Astrocyte of the spinal cord (primary cell): ENCODE measurements at places on chromosomes 16 and 17.
A peak's percentile ranks its signal among the peaks of the same experiment; 100 is the strongest.

DNA sequence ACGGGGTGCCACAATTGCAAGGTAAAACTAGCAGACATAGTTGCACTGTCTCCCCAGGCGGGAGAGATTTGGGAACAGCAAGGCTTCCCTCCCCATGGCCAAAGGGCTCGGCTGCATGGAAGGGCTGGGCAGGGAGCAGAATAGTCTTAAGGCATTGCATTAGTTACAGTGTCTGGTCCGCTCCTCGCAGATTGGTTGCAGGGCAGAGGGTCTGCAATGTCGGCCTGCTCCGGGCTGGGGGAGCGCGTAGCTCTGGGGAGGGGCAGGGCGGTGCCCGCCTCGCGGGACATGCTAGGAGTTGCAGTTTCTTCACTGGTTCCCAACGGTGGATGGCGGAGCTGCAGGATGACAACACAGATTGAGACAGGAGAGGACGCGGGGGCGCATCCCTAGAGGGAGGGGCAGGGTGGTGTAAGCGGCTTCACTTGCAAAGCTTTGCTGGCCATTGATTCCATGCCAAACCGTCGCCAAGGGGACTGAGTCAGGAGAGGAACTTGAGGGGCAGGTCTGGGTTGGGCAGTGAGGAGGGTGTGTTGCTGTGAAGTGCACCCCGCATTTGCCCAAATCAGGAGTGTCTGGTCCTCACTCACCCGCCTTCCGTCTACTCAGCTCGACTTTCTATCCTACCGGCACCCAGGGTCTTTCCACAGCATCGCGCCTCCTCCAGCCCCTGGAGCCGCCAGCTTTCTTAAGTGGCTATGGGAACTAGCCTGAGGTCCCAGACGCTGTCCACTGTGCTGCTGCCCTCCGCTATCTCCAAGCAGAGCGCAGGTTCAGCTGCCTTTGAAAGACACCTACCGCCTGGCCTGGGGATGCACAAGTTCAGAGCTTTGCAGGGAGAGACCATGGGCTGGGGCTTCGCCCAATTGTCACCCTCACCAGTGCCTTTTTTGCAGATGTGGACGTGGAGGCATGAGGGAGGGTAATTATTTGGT lies 1748.9 kb downstream of the TP53TG3F start:
- DNase-seq: no peak

- DNase-seq: no peak
Measured at GRCh38 chr16:55364811-55365210, 40.8 kb downstream of the IRX6 start.

DNA sequence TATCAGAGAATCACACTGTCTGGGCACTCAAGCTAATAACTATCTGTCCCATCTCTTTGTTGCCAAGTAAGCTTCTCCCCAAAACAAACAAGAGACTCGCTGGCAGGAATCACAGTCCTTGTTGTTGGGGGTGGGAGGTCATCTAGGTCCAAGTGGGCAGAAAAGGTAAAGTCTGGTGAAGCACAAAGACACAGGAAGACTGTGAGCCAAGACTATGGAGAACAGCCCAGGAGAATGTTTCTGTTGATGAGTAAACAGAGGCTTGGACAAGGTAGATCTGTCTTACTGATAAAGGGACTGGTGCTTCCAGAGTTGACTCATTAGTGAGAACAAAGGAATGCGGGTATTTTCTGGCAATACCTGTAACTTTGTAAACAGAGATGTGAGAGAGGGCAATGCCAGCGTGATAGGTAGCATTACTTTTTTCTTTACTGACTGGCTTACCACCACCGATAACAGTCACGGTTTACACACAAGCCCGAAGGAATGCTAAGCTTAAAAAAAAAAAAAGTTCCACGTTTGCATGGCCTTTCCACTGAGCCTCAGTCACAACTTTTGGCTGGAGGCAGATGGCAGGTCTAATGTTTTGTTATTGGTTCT lies 11.5 kb upstream of the MMD start:
- no peak for DNase-seq

GRCh38 chr17:77375108-77375916 lies 234.5 kb downstream of the SEC14L1 start:
- no peak for DNase-seq

DNA sequence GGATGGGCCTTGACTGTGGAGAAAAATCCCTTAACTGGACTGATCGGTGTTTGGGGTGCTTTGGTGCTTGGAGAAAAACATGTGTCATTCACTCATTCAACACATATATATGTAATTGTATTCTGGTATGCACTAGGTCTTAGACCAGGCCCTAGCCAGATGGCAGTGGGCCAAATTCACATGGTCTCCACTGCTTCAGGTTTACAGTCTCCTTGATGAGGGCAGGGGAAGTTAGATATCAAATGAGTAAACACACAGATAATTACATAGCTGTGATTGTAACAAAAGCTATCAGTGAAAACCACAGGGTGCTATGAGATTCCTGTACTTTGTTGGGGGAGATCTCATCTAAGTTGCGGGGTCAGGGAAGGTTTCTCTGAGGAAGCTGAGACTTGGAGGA lies 78.8 kb downstream of the WWP2 start:
- no peak for DNase-seq

GRCh38 chr17:37461668-37462067 lies 28.0 kb upstream of the DUSP14 start:
- no peak for DNase-seq

- no peak for DNase-seq
Measured at GRCh38 chr16:67976205-67976604, 4.1 kb downstream of the DPEP3 start.

GRCh38 chr17:16938496-16939207 lies 33.3 kb downstream of the TNFRSF13B start:
- no peak for DNase-seq

DNA sequence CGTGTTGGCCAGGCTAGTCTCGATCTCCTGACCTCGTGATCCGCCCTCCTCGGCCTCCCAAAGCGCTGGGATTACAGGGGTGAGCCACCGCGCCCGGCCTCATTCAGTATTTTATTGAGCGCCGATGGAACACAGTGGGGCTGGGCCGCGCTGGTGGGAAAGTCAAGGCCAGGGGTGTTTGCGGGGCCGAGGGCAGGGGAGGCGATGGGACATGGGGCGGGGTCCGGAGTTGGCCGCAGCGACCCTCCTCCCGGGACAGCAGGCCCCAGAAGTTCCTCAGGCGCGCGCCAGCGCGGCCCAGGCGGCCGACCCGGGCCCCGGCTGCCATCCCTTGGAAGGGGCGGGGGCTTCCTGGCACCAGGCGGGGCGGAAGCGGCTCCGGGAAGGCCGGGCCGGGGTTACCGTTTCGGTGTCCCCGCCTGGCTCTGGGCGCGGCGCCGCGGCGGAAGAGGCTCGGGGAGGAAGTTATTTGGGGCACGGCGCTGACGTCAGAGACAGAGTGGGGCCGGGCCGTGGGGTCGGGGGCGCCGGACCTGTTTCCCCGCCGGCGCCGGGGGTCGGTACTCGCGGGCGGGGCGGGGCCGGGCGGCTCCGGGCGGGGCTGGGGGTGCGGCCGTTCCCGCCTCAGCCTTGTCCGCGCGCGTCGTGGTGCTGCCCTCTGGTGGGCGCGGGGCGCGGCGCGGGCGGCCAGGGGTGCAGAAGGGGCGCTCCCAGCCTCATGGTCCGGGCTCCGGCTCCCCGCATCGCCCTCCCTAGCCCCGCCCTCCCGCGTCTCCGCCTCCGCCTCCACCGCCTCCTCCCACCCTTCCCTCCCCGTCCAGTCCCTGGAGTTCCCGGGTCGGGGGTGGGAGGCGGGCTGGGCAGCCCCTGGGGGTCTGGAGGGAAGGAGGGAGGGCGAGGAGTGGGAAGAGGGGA lies 952 bp upstream of the PRSS27 start:
- peak; percentile 83 for DNase-seq

DNA sequence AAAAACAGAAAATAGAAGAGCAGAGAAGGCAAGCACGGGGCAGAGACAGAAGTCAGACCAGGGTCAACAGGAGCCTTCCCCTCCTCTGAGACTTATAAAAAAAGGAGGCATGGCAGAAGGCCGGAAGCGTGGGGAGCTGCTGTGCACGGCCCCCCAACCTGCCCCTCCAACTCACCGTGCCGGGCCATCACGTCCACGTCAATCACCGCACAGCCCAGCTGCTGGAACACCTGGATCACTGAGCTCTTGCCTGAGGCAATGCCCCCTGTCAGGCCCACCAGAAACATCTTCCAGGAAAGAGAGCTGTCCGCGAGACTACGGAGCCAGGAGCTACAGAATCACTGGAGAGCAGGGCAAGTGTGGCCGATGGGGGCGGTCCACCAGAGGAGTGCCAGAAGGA lies 16.8 kb downstream of the DCAKD start:
- no peak for DNase-seq

DNA sequence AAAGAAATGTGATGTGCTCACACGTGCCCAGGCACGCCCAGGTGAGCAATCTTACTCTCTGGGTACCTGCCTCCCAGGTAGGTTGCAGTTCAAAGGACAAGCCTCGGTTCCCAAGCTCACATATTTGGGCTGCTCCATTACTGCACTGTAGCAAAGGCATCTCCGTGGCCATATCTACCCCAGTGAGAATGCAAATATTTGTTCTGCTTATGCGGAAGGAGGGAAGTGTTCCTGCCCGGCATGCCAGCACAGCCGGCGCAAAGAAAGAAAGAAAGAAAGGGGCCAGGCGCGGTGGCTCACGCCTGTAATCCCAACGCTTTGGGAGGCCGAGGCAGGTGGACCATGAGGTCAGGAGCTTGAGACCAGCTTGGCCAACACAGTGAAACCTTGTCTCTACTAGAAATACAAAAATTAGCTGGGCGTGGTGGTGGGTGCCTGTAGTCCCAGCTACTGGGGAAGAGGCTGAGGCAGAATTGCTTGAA lies 30.7 kb downstream of the SLC43A2 start:
- DNase-seq: no peak

- no peak for DNase-seq
Measured at GRCh38 chr16:66510711-66511601, 39.0 kb downstream of the TK2 start.

GRCh38 chr17:7823581-7824001 lies 10.4 kb upstream of the KDM6B start:
- DNase-seq: no peak

DNA sequence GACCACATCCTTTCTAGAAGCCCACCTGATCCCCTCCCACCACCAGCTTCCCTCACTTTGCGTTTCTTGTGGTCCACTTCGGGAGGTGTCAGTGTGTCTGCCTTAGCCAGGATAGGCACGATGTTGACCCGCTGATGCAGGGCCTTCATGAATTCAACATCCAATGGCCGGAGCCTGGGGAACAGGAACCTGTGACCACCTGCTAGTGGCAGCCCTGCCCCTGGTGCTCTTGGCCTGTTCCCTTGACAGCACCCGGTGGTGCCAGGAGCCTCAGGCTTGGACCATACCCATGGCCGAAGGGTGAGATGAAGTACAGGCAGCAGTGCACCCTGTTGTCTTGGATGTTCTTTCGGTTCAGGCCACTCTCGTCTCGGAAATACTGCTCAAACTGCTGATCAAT lies 7.2 kb upstream of the MTMR4 start:
- DNase-seq: no peak
